ENCODE measurements at places on chromosomes 11 and 22.

DNA sequence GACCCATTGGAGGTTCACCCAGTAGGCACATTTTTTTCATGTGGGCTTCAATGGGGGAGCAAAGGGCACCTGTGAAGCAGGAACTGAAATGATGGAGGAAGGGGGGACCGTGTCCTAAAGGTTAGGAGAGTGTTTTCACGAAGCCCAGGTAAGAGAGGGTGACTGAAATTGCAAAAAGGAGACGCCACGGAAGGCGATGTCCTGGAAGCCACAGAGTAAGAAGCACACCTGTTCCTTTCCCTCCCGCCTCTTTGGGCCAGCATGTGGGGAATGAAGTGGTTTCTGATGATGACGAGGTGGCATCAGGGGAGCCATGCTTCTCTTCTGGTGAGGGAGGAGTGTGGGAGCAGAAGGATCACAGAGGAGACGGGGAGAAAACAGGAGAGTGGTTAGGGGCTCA, 37.0 kb upstream of the MICAL2 start:
- DNase-seq: no peak

- DNase-seq: peak; percentile 10
These were observed 24.1 kb downstream of the KCNE3 start for GRCh38 chr11:74443071-74443864.

GRCh38 chr22:17303840-17304779, 65.2 kb upstream of the CECR2 start:
- no peak for DNase-seq

GRCh38 chr22:35615156-35615555, 2.0 kb downstream of the MB start:
- DNase-seq: peak; percentile 54

- peak; percentile 99 for DNase-seq
These were observed 42.0 kb downstream of the FBLN1 start for GRCh38 chr22:45544588-45545170.

GRCh38 chr11:15585602-15586331, 471.0 kb downstream of the INSC start:
- DNase-seq: no peak

GRCh38 chr22:39655004-39655579, 84.5 kb downstream of the CACNA1I start:
- no peak for DNase-seq

DNA sequence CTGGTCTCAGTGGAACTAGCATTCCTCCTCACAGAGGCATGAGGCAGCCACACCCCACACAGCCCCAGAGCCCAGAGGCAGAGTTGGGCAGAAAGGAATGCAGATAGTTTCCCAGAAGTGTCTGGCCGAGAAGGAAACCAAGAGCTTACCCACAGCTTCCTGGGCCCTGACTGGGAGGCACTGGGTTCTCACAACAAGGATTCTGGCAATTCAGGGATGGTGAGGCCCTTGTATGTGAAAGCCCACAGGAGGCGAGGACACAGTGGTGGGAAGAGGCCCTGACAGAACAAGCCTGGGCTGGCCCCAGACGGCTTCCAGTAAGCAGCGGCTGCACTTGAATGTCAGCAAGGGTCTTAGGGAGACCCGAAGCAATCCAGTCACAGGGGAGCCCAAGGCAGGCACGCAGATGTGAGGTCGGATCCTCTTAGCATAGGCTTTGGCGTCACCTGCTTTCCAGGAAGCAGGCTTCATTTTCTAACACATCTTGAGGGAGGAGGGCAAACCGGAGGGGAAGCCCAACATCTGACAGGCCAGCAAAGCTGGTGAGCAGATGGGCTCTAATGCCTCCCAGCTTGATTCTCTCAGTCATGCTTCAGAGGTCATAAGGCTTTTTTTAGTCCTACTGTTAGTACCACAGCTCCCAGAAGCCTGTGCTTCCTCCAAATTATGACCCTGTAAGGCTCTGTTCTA, 78.3 kb upstream of the AKIP1 start:
- DNase-seq: peak; percentile 76

DNA sequence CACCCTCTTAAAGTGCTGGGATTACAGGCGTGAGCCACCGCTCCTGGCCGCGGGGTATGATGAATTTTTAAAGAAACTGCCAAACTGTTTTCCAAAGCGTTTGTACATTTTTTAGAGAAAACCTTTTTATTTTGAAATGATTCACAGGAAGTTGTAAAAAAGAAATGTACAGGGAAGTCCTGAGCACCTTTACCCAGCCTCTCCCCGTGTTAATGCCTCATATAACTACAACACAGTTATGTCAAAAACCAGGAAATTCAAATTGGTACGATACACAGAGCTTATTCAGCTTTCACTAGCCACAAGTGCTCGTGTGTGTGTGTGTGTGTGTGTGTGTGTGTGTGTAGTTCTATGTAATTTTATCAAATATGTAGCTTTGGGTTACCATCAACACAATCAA, 7.0 kb upstream of the FAM118A start:
- no peak for DNase-seq

DNA sequence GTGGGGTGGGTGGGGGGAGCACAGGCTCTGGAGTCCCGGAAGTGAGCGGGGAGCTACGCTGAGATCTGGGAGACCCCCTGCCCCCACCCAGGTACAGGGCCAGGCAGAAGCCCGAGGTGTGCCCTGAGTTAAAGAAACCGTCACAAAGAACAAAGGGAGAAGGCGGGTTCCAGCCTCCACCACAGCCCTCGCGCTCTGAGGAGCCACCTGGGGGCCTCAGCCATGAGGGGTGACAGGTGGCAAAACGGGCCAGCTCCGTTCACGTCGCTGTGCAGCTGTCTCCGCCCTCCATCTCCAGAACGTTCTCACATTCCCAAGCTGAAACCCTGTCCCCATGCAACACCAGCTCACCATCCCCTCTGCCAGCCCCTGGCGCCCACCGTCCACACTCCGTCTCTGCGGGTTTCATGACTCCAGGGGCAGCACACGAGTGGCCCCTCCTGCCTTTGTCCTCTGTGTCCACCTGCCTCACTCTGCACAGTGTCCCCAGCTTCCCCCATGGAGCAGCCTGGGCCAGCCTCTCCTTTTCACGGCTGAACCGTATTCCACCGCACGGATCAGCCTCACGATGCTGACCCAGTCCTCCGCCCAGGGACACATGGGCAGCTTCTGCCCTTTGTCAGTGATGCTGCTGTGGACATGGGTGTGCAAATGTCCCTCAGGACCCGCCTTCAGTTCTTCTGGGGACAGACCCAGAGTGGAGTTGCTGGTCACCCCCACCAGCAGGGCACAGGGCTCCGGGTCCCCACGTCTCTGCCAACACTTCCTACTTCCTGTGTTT, 1.7 kb upstream of the MUC5B start:
- DNase-seq: no peak

DNA sequence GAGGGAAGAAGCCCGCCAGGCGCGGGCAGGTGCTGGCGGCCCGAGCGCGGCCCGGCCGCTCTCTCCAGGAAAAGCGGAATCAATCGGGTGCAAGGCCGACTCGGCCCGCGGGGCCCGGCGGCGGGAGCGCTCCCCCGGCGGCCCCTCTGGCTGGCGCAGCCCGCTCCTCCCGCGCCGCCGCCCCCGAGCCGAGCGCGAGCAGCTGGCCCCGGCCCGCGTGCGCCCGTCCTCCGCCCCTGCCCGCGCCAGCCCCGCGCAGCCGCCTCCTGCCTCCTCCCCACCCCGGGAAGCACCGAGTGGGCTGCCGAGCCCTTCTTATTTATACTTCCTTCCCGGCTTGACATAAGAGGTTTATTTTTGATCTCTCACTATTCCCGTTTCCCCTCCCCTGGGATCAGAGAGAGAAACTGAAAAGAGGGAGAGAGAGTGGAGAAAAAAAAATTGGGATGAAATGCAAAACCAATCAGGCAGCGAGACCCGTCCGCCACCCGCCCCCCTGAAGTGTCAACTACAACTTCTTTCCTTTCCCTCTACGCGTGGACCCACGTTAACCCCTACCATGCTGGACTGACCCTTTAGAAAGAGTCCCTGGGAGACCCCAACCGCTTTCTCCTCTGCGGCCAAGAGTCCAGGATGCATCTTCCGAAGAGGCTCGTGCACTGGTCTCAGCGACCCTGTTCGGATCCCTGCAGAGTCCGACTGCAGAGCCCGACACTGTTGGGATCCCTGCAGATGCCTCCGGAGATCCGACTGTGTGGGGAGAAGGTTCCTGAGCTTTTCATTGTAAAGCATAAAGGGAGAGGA, at the start of gene ADAMTS8:
Gene ADAMTS8, minus strand, starts transcription at position 294 of the 804 bp plus-strand sequence. CDS start 323 bp downstream, outside the sequence.
- no peak for DNase-seq

DNA sequence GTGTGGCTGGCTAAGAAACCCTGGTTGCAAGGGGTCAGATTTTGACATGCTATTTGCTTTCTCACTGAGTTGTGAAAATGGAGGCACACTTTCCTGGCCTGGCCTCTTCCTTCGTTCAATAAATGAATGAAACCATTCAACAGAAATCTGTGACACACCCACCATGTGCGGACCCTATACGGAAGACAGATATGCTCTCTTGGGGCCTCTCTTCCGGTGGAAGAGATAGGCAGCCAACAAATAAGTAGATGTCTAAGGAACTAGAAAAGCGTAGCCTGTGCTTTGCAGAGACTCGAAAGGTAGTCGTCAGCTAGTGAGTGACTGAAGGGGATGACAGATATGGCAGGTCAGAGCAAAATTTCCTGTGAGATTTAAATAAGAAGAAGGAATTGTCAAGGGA, 5.3 kb downstream of the KCNQ1OT1 start:
- no peak for DNase-seq

GRCh38 chr11:90698238-90698637, 475.4 kb upstream of the CHORDC1 start:
- DNase-seq: no peak

DNA sequence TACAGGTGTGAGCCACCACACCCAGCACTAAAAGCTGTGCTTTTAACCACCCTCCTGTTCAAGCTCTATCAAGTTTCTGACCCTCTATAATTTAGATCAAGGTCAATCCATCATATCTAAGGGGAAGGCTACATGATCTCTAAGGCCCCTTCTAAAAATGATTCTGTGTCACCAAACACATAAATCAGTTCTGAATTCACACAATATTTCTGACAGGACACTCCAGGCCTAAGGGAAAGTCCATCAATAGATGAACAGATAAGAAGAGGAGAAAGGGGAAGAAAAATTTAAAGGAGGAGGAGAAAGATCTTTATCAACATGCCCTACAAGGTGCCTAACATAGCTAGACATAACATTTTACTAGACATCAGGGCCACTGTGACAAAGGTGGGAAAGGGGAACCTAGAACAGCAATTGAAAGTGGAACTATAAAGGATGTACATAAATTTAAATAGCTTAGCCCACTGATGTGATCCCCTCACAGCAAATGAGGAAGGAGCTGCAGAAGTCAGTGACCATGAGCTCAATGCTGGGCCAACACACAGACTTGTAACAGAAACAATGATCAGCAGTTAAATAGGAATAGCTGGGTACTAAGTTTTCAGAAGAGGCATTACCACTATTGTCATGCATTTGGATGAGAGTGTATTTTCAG, 4.7 kb downstream of the PRCP start:
- DNase-seq: no peak

- DNase-seq: no peak
These were observed 19.3 kb downstream of the SBF2 start for GRCh38 chr11:10274726-10275125.

GRCh38 chr11:116641561-116642045, 131.2 kb downstream of the BUD13 start:
- peak; percentile 11 for DNase-seq

GRCh38 chr11:107856981-107857517, 1.5 kb downstream of the SLC35F2 start:
- no peak for DNase-seq

DNA sequence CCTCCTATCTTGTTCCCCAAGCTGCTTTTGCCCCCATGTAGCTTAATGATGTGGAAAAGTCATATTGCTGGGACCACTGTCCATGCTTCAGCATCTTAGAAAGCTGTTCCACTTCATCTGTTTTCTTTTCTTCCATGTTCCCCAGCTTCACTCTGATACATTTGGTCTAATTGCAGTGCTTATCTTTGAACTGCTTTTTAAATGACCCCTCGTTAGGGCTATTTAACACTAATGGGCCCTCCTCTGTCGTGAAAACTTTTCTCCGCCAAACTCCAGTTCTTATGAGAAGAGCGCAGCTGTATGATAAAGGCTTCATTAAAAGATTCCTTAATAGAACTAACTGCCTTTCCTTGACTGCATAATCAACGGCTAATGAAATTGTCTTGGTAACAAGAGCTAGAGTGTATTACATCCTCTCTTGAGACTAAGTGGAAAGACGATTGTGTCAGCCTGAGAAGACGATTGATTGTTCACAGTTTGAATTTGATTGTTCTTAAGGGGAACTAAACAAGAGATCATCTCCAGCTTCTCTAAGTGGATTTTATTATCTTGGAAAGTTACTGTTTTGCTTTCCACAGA, 165.0 kb upstream of the MTNR1B start:
- DNase-seq: no peak

DNA sequence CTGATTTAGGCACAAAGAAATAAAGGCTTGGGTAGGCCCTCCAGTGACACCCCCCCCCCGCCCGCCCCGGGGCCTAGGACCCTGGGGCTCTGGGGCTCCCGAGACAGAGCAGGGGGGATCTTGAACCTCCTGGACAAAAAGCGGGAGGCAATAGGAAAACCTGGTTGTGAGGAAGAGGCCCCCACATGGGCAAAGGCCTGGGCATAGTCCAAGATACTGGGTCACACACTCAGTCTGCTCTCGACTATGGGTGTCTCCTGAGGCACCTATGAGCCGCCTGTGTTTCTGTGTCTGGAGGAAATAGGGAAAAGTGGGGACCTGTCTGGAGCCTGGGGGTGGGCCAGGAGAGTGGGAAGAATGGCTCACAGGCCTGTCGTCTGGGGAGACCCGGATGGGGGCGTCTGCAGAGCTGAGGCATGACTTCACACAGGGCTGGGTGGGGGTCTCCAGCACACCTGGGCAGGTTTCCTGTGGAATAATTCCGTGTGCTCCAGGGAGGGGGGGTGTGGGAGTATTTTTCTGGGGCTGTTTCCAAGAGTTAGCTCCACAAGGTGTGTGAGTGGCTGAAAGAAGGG, 2.4 kb upstream of the MN1 start:
- no peak for DNase-seq

GRCh38 chr11:46238078-46238966, 39.1 kb upstream of the CREB3L1 start:
- peak; percentile 82 for DNase-seq

GRCh38 chr11:83456075-83456474, 169.9 kb upstream of the CCDC90B start:
- no peak for DNase-seq

- no peak for DNase-seq
These were observed 1.1 kb downstream of the LHFPL7 start for GRCh38 chr22:24945430-24945829.

- no peak for DNase-seq
These were observed 52.3 kb downstream of the PISD start for GRCh38 chr22:31609716-31610115.

GRCh38 chr11:65032216-65032615, 5.0 kb downstream of the SNX15 start:
- no peak for DNase-seq

GRCh38 chr22:17576470-17576869, 13.2 kb downstream of the SLC25A18 start:
- peak; percentile 77 for DNase-seq

DNA sequence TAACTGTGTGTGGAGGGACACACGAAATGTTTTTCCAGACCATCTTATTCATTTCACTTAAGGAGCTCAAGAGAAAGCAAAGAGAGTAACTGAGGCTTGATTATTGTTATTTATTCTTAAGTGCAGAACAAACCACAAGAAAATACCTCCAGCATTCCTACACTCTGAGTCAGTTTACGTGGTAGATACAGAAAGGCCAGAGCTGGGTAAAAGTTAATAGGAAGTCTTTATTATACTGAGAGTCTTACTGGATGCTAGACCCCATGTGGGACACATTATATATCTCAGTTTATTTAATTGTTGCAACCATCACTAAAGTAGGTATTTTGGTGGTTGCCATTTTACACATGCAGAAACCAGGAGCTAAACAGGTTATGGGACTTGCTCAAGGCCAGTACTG, 261.4 kb upstream of the POU2AF2 start:
- DNase-seq: peak; percentile 74

- DNase-seq: no peak
These were observed 24.6 kb downstream of the PPIL2 start for GRCh38 chr22:21690401-21690801.

Data from fibroblast of the aortic adventitia (primary cell).